ENCODE measurements at places on chromosomes 6 and 20. TPM values are rescaled to one million over a fixed set of nuclear protein-coding genes. Genes with fewer than 3 reads are reported as not detected.
A peak's percentile ranks its signal among the peaks of the same experiment; 100 is the strongest.

The CTAGE9 gene
- polyA plus RNA-seq, result not detected

The EYS gene
- 0.10 TPM for polyA plus RNA-seq

The FOXC1 gene
- 3.5 TPM for polyA plus RNA-seq

DNA sequence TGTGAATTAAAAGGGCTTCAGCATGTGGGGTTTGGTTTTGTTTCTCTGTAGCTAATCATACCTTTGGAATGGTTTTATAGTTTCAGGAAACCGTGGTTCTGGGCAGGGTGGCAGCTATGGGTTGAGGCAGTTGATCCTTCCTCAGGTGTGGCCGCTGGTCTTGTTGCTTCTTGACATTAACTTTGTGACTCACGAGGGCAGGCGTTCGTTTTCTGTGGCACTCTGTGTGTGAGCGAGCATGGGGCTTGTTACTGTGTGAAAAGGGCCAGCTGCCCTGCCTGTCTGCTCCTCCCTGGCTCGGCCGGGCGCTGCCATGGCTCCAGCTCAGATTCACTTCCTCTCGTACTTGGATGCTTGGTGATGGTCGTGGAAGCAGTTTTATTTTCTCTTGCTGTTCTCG, 16.2 kb downstream of the DNAJC5 start:
- no peaks in the 10 kb centered on the region for H3K27me3 ChIP-seq
- peak overlapping the region; percentile 35 for H3K4me3 ChIP-seq
- H3K27ac ChIP-seq, result peak overlapping the region; percentile 52
- H3K4me1 ChIP-seq, result peaks cover 15% of the 10 kb centered on the region
- peak; percentile 78 for DNase-seq
